HCT116 (cell line): ENCODE measurements at places on chromosomes 3 and 15. TPM values are rescaled to one million over a fixed set of nuclear protein-coding genes. Genes with fewer than 3 reads are reported as not detected.

GNB5 gene
- total RNA-seq = 27.6 TPM

TEX9 gene
- total RNA-seq = 5.2 TPM

ISY1 gene
- 43.6 TPM for total RNA-seq

TEX55 gene
- not detected for total RNA-seq

ARHGAP31 gene
- 0.93 TPM for total RNA-seq

AGBL1 gene
- total RNA-seq = not detected

SYNPR gene
- total RNA-seq = not detected

HDC gene
- not detected for total RNA-seq

MYEF2 gene
- 0.69 TPM for total RNA-seq

CXCR6 gene
- not detected for total RNA-seq

GABRG3 gene
- not detected for total RNA-seq

DNA sequence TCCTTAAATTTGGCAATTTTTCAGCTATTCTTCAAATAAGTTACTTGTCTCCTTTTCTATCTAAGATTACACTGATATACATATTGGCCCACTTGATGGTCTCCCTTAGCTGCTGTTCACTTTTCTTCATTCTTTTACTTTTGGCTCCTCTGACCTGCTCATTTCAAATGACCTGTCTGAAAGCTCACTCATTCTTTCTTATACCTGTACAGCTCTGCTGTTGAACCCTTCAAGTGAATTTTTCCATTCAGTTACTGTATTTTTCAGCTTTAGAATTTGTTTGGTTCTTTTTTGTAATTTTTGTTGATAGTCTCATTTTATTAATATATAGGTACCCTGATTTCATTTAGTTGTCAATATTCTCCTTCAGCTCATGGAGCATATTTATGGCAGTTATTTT, 39.7 kb downstream of the MNS1 start:
- no peak for DNase-seq

GRCh38 chr15:31296646-31297574, 29.7 kb upstream of the KLF13 start:
- no peak for DNase-seq

GRCh38 chr3:21168471-21168870, 582.5 kb downstream of the ZNF385D start:
- DNase-seq = no peak

- DNase-seq = no peak
Measured at GRCh38 chr15:90063770-90064247, 38.5 kb downstream of the IDH2 start.

DNA sequence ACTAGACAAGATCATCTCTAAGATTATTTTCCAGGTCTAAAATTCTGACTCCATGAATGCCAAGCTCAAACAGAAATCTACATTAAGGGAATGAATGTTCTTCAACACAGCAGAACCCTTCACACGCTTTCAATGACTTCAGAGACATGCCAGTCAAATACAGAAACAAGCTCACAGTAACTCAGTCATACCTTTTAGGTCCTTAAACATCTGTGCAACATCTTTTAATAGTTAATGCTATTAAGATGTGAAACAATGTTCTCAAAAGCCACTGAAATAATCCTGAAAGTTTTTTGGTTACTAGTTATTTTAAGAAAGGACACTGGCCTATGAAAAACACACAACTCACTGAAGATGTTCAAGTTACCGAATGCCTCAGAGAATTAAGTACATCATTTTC, 2.5 kb downstream of the DLG1 start:
- DNase-seq = no peak

- DNase-seq = no peak
Measured at GRCh38 chr15:40329804-40330203, 6.3 kb downstream of the INAFM2 start.

DNA sequence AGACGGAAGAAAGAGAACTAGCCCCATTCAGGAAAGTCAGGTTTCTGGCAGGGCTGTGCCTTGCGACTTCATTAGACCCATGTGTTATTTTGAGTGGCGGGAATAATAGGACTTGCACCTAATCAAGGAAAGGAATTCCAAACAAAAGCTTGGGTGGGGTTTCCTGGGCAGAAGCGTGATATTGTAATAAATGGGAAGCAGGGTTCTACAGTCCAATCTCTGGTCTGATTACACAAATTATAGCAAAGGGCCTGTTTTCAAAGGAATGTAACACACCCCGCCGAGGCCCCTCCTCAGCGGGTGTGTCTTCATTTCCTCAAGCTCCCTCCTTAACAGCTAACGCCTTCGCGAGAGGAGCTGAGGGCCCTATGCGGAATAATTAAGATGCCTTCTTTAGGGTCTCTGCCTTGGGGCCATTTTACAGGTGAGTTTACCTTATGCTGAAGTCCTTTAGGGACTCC, 396.0 kb upstream of the C2CD4B start:
- DNase-seq = no peak

DNA sequence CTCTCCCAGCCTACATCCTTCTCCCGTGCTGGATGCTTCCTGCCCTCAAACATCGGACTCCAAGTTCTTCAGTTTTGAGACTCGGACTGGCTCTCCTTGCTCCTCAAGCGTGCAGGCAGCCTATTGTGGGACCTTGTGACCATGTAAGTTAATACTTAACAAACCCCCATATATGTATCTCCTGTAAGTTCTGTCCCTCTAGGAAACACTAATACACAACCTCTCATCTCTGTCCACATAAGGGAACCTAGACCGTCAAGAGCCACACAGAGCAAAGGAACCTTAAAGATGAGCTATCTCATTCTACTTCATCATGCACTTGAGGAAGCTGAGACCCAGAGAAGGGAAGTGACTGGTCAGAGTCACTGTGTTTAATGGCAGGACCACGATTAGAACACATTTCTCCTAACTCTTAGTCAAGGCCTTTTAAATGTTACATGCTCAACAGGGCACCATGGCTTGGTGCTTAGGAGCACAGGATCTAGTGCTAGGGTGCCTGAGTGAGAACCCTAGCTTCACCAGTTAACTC, 50.3 kb downstream of the NPTN start:
- no peak for DNase-seq

GRCh38 chr3:14598143-14598569, 53.4 kb upstream of the CCDC174 start:
- DNase-seq = no peak

DNA sequence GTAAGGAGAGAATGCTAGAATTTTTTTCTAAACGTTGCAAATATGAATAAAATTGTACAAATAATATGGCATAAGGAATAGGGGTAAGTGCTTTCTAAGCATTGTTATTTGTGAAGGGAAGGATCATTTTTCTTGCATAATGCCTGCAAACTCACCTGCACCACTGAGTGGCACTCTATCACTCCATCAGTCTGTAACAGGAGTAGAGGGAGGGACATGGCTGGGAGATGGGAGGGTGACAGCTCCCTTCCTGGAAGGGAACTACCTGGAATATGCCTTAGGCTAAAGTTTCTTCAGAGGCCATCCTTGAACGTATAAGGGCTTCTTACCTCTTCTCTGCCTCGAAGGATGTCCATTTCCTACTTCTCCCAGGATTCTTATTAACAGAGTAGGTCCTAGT, 3.0 kb downstream of the NAALADL2 start:
- DNase-seq = peak; percentile 51

DNA sequence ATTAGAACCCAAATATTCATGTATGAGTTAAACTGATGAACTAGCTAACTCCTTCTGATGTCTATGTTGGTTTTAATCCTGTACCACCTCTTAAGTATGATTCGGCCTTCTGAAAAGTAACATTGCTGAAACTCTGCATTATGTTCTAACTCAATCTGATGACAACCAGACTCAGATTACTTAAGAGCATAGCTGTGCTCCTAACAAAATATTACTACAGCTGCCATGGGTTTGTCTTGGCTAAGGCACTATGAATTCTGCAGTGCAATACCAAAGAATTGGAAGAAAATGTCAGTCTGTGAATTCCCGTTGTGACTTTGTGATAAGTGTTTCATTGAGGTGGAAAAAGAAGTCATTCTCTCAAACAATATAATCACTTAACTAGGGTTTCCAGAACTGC, 224.4 kb downstream of the ZMAT3 start:
- no peak for DNase-seq

- no peak for DNase-seq
Measured at GRCh38 chr15:74997543-74997942, 2.2 kb downstream of the SCAMP5 start.

DNA sequence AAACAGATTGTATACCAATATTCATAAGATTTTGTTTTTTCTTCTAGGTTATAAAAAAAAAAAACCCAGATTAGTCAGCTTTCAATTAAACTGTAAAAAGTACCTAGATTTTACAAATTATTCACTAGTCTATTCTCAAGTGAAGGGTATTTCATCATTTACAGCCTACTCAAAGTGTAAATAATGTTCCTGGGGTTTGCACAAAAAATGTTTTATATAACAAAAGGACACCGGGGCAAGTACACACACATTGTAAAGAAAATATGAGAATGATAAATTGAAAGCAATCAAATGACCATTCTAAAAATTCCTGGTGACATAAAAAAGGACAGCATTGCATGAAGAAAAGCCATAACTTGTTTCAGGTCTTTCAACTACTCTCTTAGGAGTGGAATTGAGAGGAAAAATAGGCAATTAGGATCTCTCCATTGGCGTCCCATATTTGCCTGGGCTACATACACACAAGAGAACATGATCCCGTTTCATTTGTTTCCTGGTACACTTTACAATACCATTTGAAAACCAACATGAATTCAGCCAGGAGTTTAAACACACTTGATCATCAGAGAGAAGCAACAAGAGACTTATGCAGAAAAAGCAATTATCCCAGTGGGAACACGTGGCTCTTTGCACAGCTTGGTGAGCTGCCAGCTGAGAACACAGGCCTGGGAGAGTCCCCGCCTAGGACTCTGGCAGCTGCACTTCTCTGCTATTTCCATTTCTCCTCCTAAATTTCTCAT, 1039.2 kb downstream of the ROBO1 start:
- no peak for DNase-seq

- no peak for DNase-seq
Measured at GRCh38 chr15:100642213-100642949, 40.0 kb downstream of the ASB7 start.

- no peak for DNase-seq
Measured at GRCh38 chr3:132311316-132311715, 5.9 kb upstream of the ACP3 start.

GRCh38 chr3:150783920-150784746, 21.2 kb upstream of the SIAH2 start:
- no peak for DNase-seq

GRCh38 chr3:64612916-64613526, 74.8 kb downstream of the ADAMTS9 start:
- DNase-seq = no peak

- DNase-seq = no peak
Measured at GRCh38 chr3:51360806-51361205, 24.3 kb upstream of the MANF start.

DNA sequence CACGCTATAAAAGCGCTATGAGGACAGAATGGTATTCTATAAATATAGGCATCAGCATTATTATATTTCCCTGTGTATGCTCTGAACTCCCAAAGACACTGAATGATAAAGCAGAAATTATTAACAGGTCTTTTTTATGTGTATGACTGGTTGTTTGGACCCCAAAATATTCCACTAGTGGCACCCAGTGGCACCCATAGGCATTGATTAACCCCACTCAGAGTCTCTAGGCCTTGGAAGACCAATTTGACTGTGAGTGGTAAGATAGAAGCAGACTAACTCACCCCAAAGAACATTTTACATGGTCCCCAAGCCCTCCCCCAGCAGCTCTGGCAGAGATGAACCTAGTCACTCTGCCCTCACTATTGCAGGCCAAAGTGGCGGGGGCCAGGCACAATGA, 45.4 kb upstream of the UBE2E1 start:
- DNase-seq = no peak

DNA sequence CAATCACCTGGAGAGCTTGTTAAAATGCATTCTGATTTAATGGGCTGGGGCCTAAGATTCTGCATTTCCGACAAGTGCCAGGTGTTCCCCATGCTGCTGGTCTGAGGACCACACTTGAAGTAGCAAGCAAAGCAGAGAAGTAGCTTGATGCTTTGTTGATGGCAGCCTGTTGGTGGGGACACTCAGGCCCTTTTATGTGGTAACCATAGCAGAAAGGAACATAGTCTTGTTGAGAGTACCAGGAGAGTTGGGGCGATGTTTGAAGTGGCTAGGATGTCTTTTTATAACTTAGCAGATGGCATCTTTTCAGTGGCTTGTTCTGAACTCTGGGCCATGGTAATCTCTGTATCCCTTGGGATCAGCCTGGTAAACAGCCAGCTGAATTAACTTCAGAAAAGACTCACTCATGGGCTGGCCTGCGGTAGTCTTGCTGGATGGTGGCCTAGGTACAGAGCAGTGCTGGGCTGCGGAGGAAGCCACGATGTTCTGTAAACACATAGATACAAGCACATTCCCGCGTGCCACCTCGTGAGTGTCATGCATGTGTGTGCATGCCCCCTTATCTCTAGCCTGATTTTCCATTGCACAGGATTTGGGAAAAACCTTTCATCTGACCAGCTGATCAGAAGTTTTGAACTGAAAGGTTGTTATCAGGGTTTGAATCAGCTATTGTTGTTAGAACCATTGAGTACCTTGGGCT, 292.4 kb upstream of the LRRFIP2 start:
- no peak for DNase-seq
